ENCODE measurements at places on chromosomes 4 and X.

DNA sequence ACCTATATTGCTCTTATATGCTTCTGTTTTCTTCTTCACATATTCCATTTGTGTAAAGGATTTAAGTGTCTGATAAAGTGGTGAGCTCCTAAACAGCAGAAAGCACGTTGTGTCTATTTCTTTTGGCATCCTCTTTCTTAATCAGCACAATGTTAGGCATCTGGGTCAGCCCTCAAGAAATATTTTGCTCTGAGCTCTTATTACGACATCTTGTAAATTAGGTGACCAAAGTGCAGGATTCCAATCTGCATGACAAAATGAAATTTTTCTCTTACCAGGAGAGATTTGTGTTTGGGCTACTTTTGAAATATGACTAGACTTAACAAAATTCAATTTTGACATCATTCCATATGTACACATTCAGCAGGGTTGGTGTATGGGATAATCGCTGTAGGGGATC is 210.0 kb upstream of the IGFBP7 start:
- DNase-seq = no peak

GRCh38 chr4:180296036-180296599 is 1947.1 kb upstream of the TENM3 start:
- no peak for DNase-seq

GRCh38 chrX:101163166-101163565 is 56.4 kb upstream of the DRP2 start:
- DNase-seq = no peak

DNA sequence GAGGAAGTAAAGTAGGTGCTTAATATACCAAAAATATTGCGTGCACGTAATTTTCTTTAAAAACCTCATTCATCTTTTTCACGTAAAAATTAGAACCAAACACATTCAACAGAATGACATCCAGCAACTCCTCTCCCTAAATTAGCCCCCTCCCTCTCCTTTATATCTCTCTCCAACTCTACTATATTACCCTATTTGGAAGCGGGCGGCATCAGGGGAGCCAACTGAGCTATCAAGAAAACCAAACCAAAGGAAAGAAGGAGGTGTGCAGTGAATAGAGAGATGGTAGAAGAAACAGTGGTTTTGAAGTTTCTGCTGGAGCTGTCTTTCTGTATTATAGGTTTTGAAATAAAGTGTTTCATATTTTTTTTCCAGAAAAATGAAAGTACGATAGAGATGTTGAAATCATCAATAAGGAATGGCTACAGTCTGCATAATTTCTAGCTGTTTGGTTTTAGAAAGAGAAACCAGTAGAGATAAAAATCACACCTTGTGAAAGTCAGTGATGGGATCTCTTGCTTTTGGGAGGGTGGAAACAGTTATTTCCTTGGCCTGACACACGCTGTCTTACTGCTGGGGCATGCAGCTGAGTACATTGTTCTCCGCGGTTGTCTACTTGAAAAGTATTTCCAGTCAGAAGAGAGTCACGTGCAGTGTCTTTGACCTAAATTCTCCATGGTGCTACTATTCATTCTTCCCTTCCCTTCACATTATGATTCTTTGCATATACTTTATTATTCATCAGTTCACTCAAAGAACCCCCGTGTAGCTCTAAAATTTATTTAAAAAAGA is 94.1 kb upstream of the WDR17 start:
- DNase-seq = no peak

DNA sequence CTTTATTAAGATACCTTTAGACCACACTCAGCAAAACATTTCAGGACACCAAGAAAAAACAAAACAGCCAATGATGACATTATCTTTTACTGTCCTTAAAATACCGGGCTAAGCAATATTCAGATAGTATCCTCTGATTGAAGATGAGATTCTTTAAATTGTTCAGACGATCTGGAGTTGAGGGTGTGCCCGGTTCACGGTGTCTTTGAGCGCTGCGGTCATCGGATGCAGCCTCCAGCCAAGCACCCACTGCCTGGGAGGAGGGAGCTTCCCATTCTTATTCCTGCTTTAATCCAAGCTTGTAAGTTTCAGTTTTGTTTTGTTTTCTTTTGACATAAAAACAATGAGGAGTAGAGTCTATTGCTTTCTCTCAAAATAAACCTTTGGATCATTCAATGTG is 14.1 kb downstream of the FAM149A start:
- DNase-seq = no peak

- DNase-seq = no peak
These were observed 4.3 kb upstream of the SHROOM3 start for GRCh38 chr4:76430519-76431388.

DNA sequence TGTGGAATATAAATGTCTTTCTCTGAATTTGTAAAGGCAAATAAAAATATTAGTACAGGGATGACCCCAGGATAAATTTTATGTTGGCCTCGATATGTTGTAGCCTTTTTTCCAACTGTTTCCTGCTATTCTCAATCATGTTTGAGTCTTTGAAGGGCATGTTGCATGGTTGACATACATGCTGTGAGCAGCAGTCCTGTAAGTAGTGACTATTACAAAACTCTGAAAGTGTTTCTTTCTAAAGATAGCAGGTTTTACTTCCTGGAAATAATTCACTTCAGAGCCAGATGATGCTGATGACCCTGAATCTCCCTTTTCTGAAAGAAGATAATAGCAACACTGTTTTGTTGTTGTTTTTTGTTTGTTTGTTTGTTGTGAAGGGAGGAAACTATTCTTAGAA is 393.0 kb upstream of the GNPDA2 start:
- DNase-seq = no peak

DNA sequence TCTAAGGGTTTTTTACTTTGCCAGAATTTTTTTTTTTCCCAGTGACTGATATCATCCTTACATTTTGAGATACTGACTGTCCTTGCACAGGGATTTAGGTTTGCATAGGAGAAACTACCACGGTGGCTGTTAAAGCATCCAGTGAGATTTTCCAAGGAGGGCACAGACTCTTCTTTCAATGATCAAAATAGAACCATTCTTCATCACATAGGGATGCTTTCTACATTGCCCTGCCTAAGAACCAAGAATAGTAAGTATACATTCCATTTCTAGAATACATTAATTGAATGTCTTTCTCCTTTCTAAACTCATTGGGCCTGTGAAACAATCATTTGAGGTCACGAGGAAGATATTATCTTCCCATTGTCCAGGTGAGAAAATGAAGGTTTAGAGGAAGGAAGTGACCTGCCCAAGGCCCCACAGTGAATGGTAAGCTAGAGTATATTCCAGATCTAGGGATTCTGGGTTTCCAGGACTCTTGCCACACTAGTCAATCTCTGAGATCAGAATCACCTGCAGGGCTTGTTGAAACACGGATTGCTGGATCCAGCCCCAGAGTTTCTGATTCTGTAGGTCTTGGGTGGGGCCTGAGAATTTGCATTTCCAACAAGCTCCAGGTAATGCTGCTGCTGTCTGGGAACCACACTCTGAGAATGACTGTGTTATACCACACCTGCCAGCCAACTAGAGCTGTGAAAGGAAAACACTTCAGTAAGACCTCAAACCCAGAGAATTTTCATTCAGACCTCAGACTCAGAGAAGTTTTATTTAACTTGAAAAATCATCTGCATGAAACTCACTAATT is 17.7 kb upstream of the TMEM154 start:
- DNase-seq = no peak

GRCh38 chr4:113080050-113080449 is 30.6 kb downstream of the ANK2 start:
- DNase-seq = no peak

DNA sequence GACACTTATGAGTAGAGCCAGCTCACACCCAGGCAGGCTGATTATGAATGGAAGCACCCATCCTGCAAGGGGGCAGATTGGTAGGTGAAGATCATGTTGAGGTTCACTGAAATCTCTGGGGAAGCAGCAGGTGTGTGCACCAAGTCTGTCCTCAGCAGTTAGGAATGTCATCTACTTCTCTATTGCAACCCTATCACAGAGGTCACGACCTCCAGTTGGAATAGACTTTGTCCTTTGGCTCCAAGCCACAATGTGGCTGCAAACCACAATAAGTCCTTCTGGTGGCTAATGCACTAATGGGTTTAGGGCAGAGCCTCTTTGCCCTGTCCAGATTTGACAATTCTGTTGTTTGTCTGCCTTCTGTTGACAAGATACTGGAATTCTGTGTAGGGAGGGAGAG is 1056.7 kb downstream of the PCDH19 start:
- DNase-seq = no peak

DNA sequence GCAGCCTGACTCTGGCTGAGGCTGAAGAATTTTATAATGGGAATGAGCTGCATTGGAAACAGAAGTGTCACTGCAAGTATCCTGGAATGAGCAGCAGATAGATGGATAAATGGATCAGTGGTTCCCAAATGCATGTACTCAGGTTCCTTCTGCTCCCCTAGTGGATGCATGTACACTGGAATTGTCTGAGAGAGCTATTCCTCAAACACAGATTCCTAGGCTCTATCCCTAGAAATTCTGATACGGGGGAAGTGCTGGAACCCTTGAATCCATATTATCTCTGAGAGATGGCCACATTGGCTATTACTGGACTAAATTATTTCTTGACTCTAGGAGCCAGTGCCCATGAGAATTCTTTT is 64.8 kb downstream of the TMEM131L start:
- DNase-seq = no peak

- DNase-seq = no peak
These were observed 7.4 kb downstream of the BDH2 start for GRCh38 chr4:103092245-103092644.

DNA sequence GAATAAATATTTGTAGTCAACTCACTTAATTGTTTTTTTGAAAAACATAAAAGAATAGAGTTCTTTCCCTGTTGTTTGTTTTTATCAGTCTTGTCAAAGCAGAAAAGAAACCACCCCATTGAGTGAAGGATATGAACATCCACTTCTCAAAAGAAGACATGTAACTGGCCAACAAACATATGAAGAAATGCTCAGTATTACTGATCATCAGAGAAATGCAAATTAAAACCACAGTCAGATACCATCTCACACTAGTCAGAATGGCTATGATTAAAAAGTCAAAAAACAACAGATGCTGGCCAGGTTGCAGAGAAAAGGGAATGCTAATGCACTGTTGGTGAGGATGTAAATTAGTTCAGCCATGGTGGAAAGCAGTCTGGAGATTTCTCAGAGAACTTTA is 326.1 kb upstream of the EMCN start:
- DNase-seq = no peak

- DNase-seq = peak; percentile 38
These were observed 64.6 kb downstream of the COX7B2 start for GRCh38 chr4:46844325-46844917.

DNA sequence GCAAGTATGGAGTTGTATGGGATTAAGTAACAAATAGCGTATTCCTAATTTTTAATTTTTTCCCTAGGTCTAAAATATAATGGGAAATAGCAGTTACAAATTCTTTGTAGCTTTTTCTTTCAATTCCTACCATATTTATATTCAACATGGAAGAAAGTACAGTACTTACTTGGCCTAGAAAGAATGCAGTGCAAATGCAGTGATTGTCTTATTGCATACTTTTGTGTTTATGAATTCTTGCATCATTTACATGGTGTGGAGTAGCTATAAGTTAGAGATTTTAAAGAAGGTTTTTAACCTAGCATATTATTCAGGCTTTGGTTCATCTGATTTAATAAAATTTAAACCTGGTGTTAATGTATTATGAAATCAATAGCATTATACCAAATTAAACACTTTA is 263.3 kb downstream of the BMPR1B start:
- DNase-seq = no peak

- DNase-seq = peak; percentile 13
These were observed 176.3 kb downstream of the RPA4 start for GRCh38 chrX:97060020-97060419.

DNA sequence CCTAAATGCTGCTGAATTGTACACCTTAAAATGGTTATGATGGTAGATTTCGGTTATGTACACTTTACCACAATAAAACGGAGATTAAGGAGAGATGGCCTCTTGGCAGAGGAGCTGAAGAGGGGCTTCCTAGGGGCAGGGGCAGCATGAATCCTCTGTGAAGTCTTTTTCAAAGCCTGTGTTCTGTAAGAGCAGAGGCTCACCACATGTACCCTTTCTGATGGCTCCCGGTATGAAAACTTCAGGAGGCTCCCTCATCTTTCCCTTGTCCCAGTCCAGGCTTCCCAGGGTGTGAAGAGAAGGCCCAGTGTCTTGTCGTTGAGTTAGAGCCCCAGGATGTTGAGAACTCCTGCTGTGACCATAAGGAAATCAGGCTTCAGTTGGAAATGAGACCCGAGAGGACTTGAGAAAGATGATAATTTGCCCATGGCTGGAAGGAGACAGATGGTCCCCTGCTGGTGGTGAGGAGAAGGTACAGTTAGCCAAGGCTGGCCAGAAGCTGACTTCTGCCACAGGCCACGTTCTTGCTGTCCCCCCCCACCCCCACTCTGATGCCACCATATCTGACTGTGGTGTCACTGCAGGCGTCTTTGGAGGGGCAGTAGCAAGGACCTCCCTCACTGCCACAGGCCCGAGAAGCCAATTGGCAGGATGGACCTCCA is 31.8 kb upstream of the MTM1 start:
- DNase-seq = no peak

DNA sequence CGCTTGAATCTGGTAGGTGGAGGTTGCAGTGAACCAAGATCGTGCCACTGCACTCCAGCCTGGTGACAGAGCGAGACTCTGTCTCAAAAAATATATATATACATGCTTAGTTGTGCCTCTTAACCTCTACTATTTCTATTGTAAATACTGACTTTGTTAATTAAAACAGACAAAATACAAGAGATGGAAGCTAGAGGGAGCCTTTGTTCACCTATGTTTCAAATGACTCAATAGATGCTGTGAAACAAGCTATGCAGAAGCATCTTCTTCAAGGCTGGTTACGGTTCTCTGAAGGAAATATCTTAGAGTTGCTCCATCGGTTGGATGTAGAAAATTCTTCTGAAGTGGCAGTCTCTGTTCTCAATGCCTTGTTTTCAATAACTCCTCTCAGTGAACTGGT is 6.2 kb downstream of the NCAPG start:
- no peak for DNase-seq

DNA sequence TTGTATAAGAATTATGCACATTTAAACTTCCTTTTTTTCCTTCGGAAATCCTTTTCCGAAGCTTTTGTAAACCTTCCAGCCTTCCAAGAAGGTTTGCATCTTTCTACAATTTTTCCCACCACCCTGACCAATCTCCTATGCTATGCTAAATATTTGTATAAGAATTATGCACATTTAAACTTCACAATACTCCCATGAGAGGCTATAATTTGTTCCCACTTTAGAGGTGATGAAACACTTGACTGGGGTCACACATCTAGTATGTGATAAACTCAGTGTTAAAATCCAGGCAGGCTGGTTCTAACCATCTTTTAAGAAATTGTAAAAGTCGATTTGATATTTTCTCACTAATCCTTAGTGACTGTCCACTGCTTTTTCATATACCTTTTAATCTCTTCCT is 22.1 kb downstream of the NUDT6 start:
- DNase-seq = no peak

DNA sequence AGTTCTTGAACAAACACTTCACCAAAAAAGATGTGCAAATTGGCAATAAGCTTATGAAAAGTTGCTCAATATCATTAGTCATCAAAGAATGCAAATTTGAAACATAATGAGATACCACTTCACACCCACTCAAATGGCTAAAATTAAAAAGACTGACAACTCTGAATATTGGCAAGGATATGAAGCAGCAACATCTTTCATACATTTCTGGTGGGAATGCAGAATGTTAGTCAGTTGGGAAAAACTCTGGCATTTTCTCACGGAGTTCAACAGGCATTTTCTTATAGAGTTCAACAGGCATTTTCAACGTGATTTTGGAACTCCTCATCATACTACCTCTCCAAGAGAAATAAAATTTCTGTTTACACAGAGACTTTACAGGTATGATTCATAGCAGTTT is 297.4 kb upstream of the MAGEC2 start:
- DNase-seq = no peak

- no peak for DNase-seq
These were observed 31.7 kb upstream of the METAP1 start for GRCh38 chr4:98963538-98964433.

Measured in NT2/D1 (cell line).